ENCODE measurements at places on chromosomes 11 and 22.

- no peak for DNase-seq
Observed at GRCh38 chr22:38919631-38920190, 37.7 kb upstream of the APOBEC3A start.

GRCh38 chr11:29564486-29564885, 452.3 kb downstream of the KCNA4 start:
- DNase-seq, result no peak

DNA sequence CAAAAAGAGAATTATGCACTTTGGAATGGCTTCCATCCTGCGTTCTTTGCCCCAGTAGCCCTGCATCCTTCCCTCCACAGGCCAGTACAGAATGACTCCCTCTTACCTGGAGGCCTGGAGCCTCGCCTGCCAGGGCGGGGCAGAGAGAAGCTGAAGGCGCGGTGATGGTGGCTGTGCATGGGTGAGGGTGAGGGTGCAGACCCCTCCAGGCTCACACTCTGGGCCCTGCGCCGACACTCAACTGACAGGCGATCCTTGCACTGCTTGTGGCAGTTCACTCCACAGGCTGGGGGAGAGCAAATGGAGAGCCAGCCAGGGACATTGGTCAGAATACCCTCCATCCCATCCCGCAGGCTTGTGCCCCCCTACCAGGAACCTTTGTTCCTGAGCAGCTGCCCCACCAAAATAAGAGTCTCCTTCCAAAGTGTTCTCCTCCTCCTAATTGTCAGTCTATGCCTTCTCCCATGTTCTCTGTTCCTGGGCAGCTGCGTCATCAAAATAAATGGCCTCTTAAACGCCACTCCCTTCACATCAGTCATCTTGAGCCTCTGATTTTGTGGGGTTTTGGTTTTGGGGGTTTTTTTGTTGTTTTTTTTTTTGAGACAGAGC, 5.9 kb upstream of the NRXN2 start:
- no peak for DNase-seq

DNA sequence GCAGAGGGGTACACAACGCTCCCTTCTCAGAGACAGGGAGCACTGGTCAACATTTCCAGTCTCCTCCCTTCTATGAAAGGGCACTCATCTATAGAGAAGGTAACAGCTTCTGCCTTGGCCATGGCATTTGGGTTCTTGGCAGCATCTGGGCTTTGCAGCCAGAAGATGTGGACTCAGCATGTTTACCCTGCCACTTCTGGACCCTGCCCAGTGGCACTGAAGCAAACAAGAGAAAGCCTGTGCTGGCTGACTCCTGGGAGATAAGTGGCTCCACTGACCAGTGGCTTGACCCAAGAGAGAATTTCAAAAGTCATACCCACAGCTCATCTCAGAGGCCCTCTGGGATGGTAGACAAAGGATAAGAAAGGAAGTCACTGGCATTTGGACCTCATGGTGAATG, 8.0 kb downstream of the CSNK2A3 start:
- DNase-seq, result no peak

DNA sequence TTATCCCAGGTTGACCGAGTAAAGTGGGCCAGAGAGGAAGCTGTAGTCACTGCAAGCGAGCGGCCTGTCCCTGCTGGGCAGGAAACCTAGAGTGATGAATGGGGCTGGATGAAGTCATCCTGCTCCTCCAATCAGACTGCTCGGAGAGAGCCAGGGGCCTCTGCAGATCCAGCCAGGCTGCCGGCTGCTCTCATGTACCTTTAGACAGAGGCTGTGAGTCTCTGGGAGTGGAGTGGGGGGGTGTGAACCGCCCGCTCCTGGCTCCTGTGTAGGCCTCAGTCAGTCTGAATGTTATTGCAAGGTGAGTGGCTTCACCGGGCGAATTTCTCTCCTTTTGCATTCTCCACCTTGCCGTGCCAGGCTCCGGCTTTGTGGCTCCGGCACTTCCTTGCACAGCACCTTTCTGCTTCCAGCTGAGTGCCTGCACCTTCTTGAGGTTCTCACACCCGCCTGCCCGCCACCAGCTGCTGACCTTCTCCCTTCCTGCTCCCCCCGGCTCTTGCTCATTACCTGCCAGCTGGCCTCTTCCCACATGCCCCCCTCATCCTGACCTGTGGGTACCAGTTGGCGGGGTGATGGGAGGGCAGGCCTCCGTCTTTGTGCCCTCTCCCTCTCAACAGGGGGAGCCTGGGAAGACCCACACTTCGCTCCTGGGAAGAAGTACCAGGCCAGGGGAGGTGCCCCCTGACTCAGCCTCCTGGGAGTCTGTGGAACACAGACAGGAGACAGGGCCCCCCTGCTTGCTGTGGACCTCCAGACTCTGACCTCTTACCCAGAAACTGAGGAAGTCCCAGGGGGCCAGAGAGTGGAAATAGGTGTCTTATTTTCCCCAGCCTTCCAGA, 79.9 kb downstream of the GRAMD1B start:
- no peak for DNase-seq
